CD8-positive, alpha-beta T cell (primary cell): ENCODE measurements at places on chromosomes 6 and 20.
A peak's percentile ranks its signal among the peaks of the same experiment; 100 is the strongest.

DNA sequence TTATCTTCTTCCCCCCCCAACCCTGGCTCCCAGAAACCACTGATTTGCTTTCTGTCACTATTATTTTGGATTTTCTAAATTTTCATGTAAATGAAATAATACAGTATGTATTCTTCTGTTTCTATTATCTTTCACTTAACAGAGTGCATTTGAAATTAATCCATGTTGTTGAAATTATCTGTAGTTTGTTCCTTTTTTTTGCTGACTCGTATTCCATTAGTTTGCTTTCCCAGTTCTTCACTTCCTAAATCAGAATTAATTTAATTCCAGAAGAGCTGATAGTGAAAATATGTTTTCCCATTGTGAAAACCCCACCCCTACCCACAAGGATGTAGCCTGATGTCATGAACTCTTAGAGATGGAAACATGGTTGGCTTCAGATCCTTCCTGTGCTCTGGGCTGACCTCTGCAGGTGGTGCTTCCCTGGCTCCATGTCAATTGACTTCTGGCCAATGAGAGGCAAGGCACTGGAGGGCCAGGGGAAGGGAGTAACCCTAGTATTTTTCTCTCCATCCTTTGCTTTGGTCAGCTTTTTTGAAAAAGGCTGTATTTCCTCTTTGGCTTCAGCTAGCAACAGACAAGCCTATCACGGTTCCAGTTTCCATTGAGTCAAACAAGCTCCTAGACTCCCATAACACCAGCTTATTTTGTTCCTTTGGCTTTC lies 244.4 kb upstream of the HSF2 start:
- DNase-seq = no peak

DNA sequence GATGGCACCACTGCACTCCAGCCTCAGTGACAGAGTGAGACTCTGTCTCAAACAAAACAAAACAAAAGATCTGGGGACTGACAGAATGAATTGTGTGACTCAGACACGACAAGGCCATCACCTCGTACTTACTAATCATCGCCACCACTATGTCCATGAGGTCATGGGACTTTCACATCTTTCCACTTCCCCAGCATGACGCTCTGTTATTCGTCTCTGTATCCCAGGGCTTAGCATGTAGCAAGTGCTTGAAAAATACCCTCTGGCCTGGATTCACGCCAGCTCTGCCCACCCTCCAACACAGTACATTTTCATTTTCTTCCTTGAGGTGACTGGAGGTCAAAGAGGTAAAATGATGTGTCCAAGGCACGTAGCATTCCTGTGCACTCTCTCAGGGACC lies 27.8 kb downstream of the FGD2 start:
- no peak for DNase-seq

DNA sequence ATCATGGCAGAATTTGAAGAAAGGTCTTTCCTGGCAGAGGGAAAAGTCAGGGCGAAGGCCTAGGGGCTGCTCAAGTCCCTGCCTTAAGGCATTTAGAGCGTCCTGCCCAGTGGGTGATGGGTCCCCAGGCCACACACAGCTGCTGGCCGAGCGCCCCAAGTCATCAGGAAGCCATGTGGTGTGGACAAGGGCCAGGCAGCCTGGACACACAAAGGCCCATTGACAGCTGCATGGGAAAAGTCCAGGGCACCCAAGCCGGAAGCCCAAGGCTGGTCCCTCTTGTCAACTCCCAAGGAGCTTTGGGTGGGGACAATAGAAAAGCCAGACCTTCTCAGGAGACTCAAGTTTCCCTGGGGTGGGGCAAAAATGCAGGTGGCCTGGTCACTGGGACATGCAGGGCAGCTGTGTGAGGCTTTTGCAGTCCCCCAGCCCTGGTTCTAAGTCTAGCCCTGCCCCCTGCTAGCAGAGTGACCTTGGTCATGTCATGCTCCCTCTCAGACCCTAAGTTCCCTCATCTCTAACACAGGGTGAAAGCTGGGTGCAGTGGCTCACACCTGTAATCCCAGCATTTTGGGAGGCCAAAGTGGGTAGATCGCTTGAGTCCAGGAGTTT lies 44.3 kb upstream of the PTGIS start:
- no peak for DNase-seq

DNA sequence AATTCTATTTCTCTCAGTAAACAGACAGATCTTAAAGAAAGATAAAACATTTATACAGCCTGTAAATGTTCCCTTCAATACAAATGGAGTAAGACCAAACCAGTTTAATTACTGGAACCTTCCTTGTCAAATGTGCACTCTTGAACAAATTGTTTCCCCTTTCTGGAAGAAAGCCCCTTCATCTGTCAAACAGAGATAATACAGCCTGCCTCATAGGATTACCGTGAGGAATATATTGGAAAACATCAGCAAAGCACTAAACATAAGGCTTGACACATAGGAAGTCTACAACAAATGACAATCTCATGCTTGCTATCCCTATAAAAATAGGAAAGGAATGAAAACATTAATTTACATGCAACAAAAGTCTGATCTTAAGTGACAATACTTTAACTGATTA lies 173.8 kb downstream of the PTPRK start:
- no peak for DNase-seq

DNA sequence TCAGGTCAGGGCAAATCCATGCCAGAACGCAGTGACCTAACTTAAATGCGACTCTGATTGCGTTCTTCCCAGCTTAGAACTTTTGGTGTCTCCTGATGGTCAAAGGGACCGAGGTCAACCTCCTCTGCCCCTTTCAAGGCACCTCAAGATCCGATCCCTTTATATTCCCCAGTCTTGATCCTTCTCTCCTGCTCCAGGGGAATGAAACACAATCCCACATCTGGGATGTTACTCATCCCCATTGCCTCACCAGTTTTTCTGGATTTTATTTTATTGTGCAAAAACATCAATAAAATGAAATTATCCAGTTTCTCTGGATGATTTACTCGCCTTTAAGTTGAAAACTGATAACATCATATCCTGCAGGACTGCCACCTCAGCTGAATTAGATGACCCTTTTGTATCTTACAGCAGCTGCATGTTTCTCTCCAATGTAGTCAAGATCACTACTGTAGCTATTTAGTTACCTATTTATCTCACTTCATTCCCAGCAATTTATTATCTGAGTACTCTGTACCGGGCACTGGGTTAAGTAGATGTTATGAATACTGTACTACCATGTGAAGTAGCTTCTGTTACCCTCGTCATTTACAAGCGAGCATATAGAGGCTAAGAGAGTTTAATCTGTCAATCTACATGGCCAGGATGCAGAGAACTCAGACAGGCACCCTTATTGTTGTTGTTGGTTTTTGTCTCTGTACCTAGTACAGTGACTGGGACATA lies 44.0 kb downstream of the IRAK1BP1 start:
- DNase-seq = no peak

DNA sequence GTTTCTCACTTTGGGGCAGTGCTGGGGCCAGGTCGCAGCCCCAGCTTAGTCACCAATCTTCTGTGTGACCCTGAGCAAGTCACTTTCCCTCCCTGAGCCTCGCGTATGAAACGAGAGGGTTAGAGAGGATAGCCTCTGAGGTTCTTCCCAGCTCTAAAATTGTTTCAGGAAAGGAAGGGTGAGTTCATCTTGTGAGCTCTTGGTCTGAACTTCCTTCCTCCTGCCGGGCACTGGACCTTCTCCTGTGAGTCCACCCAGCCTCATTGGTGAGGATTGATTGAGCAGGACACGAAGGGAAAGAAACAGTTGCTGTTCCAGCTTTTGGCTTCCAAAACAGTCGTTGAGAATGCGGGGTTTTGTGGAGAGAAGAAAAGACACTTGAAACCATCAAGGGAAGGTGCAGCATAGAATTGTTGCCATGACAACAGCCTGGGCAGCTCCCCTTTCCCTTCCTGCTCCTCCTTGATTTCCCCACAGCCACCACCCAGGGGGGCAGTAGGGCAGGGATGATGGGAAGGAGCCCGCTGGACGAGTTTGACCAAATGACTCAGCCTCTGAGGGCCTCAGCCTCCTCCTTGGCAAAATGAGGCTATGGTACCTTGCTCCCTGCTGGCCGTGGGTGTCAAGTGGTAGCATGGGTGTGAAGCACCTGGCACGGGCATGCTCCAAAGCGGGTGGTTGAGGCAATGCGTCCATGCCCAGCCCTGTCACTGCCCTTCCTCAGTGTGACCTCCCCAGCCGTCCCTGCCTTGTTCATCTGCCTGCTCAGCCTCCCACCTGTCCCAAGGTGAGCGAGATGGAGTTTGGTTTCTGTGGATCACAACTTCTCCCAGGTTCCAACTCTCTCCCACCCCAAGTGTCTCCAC lies 107.8 kb downstream of the CDC5L start:
- DNase-seq = no peak

DNA sequence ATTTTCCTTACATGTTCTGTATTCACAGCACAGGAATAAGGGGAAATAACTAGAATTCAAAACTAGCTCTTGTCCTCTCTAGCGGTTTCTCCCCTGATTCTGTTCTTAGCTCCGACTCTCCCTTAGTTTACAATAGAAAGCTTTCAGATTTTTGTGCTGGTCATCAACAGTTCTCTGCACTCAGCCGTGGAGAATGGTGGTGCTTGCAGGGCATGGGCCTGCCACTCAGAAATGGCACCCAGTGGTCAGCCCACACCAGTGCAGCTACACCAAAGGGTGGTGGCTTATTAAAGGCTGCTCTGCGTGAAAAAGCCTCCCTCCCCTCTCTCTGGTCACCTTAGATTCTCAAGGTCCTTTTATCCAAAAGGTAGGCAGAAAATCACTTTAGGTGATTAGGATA lies 123.5 kb downstream of the SASH1 start:
- no peak for DNase-seq

DNA sequence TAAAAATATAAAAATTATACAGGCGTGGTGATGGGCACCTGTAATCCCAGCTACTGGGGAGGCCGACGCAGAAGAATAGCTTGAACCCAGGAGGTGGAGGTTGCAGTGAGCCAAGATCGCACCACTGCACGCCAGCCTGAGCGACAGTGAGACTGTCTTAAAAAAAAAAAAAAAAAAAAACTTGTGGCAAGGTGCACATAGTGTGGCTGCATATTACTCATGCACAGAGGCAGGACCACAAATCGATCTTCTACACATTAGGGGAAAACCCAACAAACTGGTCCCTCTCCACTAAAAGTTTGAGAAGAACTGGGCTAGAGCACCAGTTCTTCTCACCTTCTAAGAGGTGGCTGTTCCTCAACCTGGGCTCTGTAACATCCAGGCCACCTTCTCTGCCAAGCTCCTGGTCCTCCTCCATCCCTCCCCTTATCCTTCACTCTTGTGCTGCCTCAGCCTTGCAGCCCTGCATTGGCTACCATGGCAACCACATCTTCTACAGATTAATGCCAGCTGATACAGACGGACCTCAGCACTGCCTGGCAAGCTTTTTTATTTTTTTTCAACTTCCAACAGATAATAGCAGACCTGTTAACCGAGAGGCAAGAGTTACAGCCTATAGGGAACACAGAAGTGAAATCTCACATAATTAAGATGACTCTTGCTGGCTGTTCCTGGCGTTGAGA lies 88.0 kb downstream of the ATP9A start:
- DNase-seq = no peak

GRCh38 chr6:15901141-15902115 lies 227.5 kb upstream of the MYLIP start:
- peak; percentile 35 for DNase-seq

GRCh38 chr20:44028868-44029847 lies 114.5 kb downstream of the TOX2 start:
- no peak for DNase-seq

- no peak for DNase-seq
These were observed 116.6 kb downstream of the BMP2 start for GRCh38 chr20:6884114-6884513.

DNA sequence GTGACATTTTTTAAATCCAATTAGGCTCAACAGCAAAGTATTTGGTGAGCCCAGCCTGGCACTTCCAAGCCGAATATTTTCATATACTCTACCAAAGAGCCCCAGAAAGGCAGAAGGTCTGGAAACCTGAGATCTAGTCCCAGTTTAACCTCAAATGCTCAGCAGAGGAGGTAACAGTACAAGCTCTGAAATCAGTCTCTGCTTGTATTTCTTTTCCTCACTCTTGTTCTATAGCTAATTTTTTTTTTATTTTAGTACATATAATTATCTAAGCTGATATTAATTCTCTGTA lies 9.1 kb downstream of the SOD2 start:
- no peak for DNase-seq
